ENCODE measurements at places on chromosomes 2 and 18.

DNA sequence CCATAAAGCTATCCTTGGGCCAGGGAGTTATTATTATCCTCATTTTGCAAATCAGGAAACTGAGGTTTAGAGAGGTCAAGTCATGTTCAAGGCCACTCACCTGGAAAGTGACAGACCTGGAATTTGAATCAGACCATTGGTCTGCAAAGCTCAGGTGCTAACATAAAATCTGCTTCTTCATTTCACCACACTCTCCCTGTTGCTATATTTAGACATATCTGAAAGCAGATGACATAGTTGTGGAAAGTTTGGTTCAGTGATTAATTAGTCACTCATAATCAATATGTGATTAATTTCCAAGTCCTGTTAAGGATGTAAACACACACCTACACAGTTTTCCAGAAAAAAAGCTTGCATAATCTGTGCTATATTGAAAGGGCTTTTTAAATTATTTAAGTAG is 57.4 kb downstream of the LINC00305 start:
- no peak for DNase-seq

DNA sequence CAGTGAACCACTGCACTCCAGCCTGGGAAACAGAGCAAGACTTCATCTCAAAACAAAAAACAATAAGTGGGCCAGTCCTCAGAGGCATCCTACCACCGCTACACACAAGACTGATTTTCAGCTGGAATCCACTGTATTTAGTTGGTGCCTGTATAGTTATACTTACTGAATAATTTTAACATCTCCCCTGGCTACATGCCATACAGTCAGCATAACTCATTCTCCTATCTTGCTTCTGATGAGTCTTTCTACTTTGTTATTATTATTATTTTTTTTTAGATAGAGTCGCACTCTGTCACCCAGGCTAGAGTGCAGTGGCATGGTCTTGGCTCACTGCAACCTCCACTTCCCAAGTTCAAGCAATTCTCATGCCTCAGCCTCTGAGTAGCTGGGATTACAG is 19.9 kb upstream of the CAB39 start:
- DNase-seq = no peak

DNA sequence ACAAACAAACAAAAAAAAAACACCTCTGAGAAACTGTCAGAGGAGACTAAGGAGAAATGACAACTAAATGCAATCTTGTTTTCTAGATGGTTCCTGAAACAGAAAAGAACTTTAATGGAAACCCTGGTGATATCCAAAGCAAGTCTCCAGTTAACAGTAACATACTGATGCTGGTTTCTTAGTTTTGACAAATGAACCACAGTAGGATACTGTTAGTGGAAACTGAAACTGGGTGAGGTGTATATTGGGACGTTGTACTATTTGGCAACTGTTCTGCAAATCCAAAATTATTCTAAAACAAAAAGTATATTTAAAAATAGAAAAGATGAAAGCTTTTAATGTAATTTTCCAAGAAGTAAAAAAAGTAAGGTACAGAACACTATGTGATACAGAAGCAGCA is 11.4 kb downstream of the SESTD1 start:
- DNase-seq = no peak

DNA sequence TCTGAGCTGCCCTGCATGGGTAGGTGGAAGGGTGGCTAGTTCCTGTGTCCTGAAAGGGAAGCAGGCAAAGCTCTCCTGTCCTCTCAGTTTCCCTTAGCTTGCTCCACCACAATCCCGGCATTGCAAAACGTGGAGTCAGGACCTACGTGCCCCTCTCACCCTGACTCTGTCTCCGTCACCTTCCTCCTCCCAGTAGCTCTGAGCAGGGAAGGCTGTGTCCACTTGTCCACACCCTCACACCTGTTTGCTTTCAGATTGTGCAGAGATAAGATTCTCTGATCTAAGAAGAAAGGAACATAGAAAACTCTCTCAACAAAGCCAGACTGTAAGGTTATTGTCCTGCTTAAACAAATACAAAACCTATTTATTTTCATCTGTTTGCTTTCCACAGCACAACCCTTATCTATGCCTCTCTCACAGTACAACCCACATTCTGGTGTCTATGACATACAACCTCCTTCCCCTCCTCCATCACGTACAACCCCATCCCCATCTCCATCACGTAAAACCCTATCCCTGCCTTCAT is 79.0 kb downstream of the ALPK2 start:
- DNase-seq = no peak

- no peak for DNase-seq
These were observed 25.4 kb downstream of the CAPN14 start for GRCh38 chr2:31191931-31192330.

DNA sequence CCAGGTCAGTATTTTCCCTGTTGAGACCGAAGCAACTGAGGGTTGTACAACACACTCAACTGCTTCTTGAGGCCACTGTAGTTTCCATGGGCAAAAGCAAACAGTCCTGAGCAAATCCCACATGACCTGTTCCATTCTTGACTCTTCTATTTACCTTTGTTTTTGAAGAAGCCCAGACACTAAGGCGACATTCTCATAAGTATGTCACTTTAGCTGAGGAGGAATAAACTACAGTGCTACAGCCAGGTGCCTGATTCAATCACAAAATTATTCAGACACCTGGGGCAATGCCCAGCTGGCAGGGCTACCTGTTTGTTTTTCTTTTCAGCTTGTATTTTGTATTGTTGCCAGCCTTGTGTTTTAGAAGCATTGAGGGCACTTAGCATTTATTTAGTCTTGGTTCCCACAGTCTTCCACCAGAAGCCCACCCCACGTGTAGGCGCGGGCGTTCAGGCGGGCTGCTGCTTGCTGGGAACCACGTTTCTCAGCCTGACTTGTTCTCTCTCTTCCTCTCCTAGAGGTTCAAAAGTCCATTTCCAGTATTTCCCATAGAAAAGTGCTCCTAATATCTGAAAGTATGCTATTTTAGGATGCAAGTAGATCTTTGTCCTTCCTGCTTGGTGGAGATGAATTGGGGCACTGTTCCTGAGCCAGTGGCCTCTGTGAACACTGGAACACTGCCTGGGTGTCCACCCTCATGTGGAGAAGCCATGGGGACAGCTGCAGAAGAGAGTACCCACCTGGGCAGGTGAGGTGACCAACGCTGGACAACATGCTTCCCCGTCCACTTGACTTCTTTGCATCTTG is 99.0 kb upstream of the COPS8 start:
- no peak for DNase-seq

DNA sequence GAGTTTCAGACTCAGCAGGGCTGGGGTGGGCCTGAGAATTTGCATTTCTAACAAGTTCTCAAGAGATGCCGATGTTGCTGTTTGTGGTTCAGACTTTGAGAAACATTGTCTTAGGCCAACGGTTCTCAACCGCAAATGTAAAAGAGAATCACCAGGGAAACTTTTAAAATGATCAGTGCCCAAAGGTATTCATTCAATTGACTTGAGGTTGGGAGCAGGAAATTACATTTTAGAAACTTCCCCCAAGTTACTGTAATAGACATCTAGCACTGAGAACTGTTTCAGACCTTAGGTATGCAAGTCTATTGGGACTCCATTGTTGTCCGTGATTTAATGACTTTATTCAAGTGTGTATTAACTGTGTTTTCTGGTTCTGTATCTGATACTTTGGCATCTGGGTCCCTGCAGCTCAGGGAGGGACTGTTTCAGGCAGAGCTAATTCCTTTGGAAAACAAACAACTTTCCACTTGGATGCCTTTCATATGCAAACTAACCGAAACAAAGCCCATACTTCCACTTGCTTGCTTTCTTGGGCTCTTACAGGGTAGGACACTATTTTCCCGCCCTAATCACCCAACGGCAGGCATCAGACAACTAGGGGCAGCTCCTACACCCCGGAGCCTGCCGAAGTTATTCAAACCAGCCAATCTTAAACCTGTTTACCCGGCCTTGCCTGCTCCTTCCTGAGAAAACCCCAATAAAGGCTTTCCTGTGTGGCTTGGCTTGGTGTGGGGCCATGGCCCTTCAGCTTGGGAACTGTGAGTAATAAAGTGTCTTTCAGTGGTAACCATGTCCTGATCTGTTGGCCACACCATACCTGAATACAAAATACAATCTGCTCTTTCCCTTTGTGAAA is 97.6 kb downstream of the POLE4 start:
- DNase-seq = peak; percentile 27

DNA sequence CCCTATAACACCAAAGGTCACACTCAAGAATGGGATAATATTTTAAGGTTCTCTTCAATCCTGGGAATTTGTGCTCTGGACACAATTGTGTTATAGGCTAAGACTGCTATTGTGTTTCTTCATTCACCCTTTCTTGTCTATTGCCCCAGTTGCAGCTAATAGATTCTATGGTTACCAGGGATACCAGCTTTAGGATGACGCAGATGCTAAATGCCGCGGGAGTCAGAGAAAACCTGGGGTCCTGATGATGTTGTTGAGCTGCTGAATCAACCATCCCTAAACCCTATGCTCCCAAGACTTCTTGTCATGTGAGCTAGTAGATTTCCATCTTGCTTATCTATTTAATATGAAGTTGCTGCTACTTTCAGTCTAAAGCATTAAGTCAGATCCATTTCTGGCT is 5.4 kb downstream of the CRYGD start:
- no peak for DNase-seq

DNA sequence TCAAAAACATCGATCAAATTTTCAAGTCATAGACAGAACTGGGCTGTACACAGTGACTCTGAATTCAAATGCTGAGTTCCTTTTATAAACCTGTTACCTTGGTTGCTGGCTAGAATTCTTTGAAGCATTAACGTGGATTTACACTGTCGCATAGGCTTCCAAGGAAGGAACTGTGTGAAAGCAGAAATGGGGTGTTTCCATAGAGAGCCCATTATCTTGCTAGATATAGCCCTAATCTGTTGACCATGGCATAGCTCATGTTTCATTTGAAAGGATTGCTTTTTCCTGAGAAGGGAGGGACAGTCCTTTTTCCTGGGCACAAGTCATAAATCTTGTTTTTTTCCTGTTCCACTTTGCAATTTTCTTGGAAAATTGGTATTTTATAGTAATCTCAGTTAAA is 73.8 kb upstream of the NEUROD1 start:
- no peak for DNase-seq

- no peak for DNase-seq
These were observed 137.6 kb upstream of the DSEL start for GRCh38 chr18:67654101-67654500.

- DNase-seq = peak; percentile 20
These were observed 766.4 kb upstream of the ID2 start for GRCh38 chr2:7915302-7916091.

- DNase-seq = no peak
These were observed 253.9 kb downstream of the OSR1 start for GRCh38 chr2:19104503-19104902.

GRCh38 chr2:112835061-112835501 is 1.5 kb downstream of the IL1B start:
- DNase-seq = no peak

DNA sequence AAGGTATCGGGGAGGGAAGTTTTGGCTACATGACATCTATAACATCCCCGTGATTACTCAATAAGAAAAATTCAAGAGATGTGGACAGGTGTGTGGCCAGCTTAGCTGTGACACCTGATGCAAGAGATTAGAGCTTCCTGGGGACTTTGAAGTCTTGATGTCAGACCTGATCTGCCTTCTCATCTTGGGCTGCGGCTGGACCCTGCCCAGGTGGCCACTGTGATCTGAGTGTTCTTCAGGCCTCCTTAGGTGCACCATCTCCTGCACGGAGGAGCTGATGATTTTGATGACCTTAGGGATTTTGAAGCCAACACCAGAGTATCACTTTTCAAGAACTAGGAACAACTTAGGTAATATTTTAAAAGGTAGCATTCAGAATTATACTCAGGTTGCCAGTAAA is 113.5 kb downstream of the FEZ2 start:
- no peak for DNase-seq

DNA sequence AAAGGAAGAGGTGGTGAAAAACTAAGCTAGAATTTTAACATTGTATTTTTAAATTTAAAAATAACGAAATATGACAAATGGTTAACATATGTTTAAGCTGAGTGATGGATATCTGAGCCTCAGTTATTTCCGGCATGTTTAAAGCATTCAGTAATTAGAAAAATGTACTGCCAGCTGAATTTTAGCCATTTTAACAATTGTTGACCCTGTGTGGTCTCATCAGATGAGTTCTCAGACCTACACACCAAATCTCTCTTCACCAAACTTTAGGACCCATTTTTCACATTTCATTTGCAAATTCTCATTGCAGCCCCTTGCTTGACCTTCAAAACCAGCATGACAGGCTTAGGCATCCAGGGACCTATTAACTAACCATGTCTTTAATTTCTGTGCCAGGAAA is 91.5 kb upstream of the RGPD4 start:
- peak; percentile 11 for DNase-seq

GRCh38 chr2:54757500-54757899 is 34.0 kb downstream of the EML6 start:
- no peak for DNase-seq

- DNase-seq = no peak
These were observed 102.6 kb upstream of the NDUFV2 start for GRCh38 chr18:8999872-9000271.

DNA sequence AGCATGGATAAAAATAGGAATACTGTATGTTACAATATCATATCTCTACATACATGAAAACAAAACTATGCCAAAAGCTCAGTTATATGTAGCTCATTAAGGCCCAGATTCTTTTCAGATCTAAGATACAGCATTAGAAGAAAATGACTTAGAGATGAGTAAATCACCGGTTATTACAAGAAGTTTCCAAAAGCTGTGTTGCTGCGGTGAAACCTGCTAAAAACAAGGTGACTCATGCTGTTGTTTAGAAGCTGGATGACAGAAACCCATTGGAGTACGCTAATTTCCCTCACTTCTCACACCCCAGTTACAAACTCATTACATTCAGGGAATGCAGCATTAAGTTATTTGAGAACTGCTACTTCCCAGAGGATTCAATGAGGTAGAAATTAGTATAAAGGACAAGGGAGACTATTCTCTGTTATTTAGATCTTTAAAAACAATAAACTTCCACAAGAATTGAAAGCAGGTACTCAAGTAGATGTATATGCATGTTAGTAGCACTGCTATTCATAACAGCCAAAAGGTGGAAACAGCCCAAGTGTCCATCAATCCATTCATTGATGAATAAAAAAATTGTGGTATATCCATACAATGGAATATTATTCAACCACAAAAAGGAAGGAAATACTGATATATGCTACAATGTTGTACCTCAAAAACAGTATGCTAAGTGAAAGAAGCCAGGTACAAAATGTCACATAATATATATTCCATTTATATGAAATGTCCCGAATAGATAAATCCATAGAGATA is 32.6 kb downstream of the RBKS start:
- DNase-seq = no peak

GRCh38 chr2:54678719-54679118 is 44.7 kb upstream of the EML6 start:
- DNase-seq = no peak

- DNase-seq = no peak
These were observed 323.6 kb upstream of the TNP1 start for GRCh38 chr2:217183471-217183870.

- DNase-seq = peak; percentile 80
These were observed 5.1 kb downstream of the AGPS start for GRCh38 chr2:177397481-177398289.

GRCh38 chr2:101307950-101308431 is 510 bp downstream of the RNF149 start:
- no peak for DNase-seq

Data from fibroblast of skin of left biceps (primary cell).